ENCODE measurements at places on chromosomes 13 and 19.

DNA sequence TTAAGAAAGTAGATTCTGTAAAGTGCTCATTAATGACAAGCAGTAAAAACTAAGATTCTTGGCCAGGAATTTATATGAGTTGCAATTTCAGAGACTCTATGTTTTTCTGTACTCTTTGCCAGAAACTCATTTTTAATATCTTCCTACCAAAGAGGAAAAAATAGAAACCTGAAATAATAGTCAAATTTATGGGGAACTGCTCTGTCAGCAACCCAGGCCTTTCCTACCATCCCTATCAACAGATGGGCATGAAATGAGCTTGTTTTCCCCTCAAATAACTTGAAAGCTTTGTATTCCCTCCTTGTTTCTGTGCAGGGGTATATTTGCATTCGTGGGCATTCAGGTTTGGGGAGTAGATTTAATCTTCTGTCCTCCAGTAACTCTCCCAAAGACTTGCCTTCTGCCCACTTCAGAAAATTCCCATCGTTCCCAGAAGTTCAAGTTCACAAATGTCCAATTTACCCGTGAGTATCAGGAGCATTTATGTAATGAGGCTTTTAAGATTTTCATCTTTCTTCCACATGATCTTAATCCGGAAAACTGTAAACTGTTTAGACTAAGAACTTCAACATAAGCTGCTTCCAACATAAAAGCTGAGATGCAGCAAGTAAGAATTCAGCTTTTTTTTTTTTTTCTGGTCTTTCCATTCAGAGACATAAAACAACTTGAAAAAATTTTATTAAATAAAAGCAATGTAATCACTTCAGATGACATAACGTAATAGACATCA, 363.1 kb downstream of the EFNB2 start:
- DNase-seq = no peak

- peak; percentile 45 for DNase-seq
These were observed 714 bp downstream of the NDFIP2 start for GRCh38 chr13:79481685-79482052.

GRCh38 chr19:4662020-4662695, 8.0 kb downstream of the MYDGF start:
- no peak for DNase-seq

DNA sequence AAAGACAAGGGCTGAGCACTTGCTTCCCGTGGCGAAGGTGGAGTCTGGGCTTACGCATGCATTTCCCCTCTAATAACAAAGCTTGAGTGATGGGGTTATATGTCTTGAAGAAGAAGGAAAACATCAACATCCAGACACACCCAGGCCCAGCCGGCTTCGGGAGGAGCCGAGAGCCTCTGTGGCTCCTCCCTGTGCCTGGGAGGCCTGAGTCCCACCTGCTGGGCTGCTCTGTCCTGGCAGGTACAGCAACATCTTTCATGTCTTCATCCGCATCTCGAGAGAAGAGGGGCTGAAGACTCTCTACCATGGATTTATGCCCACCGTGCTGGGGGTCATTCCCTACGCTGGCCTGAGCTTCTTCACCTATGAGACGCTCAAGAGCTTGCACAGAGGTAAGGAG, 30.6 kb downstream of the TMEM161A start:
- DNase-seq = no peak

- DNase-seq = no peak
These were observed 7.5 kb upstream of the BAX start for GRCh38 chr19:48947258-48947542.
